ENCODE measurements at places on chromosomes 11 and 22.
A peak's percentile ranks its signal among the peaks of the same experiment; 100 is the strongest.

DNA sequence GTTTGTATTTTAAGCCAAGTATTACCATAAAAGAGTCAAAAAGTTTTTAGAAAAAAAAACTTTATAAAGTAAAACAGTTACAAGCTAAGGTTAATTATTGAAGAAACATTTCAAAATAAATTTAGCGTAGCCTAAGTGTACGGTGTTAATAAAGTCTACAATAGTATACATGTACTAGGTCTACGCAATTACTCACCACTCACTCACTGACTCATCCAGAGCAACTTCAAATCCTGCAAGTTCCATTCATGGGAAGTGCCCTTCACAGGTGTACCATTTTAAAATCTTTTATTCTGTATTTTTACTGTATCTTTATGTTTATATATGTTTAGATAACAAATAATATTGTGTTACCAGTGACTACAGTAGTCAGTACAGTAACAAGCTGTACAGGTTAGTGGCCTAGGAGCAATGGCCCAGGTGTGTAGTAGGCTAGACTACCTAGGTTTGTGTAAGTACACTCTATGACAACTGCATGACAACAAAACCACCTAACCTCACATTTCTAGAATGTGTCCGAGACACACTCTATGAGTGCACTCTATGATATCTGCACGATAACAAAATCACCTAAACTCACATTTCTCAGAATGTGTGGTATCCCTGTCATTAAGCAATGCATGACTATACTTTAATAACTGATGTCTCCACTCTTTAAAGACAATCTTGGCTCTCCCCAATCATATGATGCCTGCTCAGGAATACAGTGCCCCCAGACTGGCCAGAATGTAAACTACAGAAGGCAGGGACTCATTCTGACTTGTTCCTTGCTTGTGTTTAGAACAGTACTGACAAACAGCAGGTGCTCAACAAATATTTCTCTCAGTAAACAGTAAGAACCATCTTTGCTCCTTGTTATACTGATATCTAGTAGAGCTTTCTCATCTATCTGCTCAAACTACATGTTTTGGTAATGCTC is 21.2 kb downstream of the KMT5B start:
- DNase-seq, result peak; percentile 6

DNA sequence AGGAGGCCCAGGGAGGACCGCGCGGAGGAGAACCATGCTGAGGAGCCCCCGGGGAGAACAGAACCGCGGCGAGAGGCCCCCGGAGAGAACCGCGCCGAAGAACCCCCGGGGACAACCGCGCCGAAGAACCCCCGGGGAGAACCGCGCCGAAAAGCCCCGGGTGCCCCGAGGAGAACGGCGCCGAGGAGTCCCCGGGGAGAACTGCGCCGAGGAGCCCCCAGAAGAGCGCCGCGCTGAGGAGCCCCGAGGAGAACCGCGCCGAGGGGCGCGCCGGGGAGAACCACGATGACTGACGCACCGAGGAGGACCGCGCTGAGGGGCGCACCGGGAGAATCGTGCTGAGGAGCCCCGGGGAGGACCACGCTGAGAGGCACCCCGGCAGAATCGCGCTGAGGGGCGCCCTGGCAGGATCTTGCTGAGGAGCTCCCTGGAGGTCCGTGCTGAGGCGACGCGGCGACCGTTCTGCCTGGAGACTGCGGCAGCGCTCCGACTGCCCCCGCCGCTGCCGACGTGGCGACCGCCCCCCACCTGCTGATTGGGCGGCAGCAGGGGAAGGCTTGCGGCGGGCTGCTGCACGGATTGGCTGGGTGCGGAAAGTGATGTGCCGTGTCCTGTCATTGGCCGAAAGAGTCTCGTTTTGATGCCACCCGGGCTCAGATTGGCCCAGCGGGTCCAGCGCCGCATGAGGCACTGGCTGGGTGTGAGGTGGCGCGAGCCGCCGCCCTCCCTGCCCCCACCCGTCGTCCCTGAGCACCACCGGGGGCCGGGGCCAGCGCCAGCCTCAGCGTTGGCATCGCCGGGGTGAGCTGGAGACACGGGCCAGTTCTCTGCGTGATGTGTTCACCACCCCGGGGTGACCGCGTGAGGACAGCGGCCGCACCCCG is at the start of gene KCNQ1OT1:
KCNQ1OT1 (minus strand) TSS at position 464 of the 884 bp plus-strand sequence.
- peak; percentile 94 for DNase-seq

DNA sequence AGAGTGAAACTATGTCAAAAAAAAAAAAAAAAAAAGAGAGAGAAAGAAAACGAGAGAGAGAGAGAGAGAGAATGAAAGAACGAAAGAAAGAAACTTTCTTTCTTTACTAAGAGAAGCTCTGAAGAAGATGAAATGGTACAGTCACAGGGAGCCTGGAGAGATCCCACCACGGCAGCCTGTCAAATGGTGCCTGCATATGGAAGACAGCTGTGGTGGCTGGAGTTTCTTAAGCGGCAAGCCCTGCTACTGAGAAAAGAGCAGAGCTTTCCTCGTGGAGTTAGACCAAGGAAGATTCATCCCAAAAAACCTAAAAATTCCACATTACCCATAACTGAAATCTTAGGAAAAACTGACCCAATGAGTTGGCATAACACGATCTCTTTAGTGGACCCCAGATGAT is 66.7 kb downstream of the MICAL3 start:
- no peak for DNase-seq

DNA sequence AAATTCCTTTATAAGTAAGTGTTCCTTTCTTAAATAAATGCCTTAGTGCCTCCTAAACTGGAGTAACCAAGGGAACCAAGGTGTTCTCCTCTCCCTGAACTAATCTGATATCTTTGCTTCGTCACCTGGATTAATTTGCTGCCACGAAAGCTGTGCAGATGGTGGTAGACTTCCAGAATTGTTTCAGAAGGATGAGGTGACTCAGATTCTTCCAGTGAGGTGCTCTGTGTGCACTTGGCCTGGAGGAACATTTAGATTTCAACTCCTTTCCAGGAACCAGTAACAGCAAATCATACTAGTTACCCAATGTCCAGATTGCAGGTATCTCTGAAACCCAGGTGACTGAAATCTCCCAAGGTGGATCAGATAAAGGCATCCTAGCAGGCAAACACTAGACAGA is 181.9 kb downstream of the FAT3 start:
- no peak for DNase-seq

DNA sequence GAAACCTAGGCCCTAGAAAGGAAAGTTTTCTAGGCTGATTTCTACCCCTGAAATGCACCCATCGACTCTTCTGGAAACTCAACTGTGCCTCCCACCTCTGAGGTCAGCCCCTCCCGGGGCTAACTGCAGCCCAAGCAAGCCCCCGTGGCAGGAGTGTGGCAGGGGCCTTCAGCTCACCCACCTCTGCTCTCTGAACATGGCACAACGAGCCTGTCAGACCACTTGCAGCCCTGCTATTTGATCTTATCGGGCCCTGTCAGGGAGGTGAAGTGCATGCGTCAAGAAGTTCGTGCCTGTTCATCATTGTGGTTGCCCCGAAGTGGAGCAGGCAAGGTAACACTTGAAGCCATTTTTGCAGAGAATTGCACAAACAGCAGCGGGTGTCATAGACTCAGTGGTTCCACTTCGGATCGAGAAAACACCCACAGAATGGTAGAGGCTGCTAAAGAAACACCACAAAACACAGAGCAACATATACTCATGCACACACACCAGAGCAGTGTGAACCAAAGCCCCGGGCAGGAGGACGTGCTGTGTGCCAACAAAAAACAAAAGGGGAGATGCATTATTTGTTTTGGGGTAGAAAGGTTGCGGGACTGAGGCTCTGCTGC is 262.7 kb downstream of the ETS1 start:
- no peak for DNase-seq

DNA sequence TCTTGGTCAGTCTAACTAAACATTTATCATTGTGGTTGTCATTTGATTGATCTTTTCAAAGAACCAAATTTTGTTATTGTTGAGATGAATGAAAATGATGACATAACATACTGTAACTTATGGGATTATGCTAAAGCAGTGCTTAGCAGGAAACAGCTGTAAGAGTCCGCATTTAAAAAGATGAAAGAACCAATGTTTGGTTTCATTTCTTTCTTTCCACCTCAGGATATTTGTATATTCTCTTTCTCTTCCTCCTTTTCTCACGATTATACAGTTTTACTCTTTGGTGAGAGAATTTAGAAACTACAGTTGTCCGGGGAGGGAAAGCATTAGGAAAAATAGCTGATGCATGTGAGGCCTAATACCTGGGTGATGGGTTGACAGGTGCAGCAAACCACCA is 23.1 kb downstream of the PIH1D2 start:
- no peak for DNase-seq

DNA sequence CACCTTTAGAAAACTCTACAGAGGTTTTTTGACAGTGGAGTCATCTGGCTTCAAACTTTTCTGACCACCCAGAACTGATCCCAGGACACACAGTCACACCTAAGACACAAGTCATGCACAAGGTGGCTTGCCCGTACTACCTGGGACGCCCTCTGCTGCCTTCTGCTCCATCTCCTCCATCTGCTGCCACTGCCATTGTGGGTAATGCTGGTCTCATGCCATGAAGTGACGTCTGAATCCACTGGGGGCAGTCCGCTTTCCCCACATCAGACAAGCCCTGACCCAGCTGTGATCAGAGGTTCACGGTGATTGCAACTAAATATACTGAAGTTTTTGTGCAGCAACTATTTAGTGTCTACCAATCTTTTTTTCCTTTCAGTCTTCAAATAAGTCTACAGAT is 5.4 kb upstream of the NDUFS8 start:
- DNase-seq, result no peak

DNA sequence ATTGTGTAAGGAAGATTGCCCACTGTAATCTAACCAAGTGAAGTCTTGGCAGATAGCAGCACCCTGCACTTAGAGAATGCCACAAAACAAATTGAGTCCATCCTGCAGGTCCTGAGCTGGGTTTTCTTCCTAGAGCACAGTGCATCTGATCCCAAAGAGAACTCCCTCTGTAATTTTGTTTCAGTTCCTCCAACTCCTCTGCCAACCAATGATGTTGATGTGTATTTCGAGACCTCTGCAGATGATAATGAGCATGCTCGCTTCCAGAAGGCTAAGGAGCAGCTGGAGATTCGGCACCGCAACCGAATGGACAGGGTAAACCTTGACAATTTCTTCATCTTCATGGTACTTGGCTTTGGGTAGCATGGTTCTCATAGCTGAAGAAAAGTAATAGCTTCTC is 33.1 kb upstream of the ST14 start:
- DNase-seq, result no peak

GRCh38 chr11:6677018-6677417 is 6.1 kb downstream of the MRPL17 start:
- no peak for DNase-seq

DNA sequence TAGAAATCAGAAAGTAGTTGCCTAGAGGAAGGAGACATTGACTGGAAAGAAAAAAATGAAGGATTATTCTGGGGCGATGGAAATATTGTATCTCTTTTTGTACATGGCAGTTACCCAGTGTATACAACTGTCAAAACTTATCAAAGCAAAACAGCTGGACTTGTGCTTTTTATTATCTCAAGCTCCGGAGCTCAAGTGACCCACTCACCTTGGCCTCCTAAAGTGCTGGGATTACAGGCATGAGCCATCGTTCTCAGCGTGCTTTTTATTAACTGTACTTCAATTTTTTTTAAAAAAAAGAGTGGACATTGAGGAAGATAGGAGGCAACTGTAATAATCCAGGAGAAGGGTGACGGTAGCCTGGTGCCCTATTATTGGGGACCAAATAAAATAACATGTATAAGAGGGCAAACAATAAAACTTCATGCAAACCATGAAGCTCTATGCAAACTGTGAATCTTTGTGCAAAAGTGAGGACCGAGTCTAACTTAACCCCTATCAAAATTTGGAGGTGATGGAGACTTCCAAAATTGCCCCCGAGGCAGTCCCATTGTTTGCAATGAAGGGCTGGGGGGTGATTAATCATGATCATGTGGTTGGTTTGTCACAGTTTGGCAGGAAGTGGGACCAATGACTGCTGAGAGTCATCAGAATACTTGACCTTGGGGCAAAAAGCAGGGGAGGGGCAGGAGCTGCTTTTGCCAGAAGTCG is 23.5 kb downstream of the FZD4 start:
- peak; percentile 82 for DNase-seq

DNA sequence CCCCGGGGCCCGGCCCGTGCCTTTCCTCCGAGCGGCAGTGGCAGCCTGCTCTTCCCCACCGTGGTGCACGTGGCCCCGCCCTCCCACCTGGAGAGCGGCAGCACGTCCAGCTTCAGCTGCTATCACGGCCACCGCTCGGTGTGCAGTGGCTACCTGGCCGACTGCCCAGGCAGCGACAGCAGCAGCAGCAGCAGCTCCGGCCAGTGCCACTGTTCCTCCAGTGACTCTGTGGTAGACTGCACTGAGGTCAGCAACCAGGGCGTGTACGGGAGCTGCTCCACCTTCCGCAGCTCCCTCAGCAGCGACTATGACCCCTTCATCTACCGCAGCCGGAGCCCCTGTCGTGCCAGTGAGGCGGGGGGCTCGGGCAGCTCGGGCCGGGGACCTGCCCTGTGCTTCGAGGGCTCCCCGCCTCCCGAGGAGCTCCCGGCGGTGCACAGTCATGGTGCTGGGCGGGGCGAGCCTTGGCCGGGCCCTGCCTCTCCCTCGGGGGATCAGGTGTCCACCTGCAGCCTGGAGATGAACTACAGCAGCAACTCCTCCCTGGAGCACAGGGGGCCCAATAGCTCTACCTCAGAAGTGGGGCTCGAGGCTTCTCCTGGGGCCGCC is 11.9 kb downstream of the C22orf31 start:
- peak; percentile 71 for DNase-seq

GRCh38 chr11:62108017-62108750 is 15.6 kb upstream of the INCENP start:
- DNase-seq, result peak; percentile 44

DNA sequence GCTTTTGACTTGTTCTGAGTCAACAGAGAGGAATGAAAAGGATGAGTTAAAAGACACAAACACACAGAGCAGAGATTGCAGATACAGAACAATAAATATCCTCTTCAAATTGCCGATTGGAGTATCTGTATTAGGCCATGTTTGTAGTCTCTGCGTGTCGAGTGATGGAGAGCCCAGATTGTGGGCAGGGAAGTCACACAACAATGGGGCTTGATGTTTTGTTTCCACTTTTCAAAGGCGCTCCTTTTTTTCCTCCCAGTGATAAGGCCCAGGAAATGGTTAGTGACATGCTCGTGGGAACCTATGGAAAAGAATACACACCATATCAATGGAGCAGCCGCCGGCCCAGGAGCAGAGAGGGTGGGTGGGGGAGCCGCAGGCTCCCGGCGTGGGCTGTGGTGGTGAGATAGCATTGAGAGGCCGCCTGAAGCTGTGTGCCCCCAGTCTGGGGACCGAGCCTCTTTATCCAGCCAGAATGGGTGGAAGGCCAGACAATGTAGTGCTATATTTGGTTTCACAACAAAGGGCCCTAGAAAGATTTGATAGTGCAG is 555.9 kb downstream of the INSC start:
- DNase-seq, result no peak

DNA sequence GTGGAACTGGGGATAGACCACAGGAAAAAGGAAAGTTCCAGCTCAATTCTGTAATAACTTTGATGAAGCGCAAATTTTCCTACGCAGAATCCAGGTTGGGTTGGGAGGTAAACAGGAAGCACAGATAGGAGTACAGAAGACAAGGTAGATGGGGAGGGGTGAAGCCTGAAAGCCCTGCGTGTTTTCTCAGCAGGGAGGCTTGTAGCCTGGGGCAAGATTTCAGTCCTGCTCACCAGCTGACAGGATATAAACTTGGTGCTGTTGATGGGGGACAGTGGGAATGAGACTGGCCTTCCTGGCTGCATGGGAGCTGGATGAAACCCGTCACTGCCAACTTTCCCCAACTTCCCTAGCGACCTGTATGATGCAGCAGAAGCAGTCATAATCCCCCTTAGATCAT is 114.9 kb downstream of the ARHGAP32 start:
- no peak for DNase-seq

Measured in K562 (cell line).